ENCODE measurements at places on chromosomes 7 and 10.

GRCh38 chr7:132472463-132473120 is 103.7 kb downstream of the PLXNA4 start:
- peak; percentile 78 for DNase-seq

DNA sequence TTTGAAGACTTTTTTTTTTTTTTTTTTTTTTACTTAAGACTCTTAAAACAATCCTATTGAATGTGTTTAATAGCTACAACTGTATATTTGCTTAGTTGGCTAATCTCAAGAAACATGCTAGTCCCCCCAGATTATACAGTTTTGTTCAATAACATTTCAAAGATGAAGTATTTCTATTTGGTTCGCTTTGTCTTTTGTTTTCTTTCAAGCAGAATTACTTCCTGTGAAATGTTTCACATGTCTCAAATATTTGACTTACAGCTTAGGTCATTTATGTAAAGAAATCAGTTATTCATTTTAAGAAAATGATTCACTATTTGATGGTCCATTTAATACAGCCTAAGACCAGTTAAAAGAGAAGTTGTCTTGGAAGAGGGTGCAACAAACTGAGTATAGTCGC is 12.8 kb upstream of the LAMB1 start:
- no peak for DNase-seq

DNA sequence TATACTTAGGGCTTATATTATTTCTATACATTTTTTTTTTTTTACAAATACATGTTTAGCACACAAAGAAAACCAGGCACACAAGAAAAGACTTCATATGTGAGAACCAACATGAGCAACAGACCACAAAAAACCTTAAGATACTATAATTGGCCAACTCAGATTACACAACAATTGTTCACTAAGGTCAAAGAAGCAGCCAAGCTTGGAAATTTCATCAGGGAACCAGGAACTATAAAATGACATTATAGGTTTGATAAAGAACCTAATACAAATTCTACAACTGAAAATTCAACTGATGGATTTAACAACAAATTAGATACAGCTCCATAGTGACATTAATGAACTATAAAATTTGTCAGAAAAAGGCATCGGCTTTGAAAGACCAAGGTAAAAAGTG is 4.4 kb upstream of the LUC7L2 start:
- no peak for DNase-seq

GRCh38 chr10:110857265-110858171 is 14.2 kb upstream of the PDCD4 start:
- DNase-seq: no peak

GRCh38 chr10:114611617-114612016 is 46.5 kb downstream of the ABLIM1 start:
- DNase-seq: no peak

DNA sequence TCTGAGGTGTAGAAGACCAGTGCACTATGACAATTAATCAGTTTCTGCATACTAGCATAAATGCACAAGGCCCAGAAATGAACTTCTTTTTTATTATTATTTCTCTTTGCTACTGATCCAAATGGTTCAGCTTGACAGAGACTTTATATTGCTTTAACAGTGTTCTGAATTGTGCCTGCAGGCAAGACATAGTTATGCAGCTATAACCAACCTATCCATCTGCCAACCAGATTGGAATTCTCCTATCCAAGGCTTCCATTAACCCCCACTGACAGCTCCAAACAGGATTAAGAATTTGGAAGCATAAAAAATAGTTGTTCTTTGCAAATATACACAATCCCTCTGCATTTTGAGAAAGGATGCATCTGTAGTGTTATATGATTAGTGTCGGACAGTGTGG is 98.2 kb downstream of the BTRC start:
- DNase-seq: no peak

- DNase-seq: no peak
Measured at GRCh38 chr10:77267703-77268675, 369.6 kb downstream of the KCNMA1 start.

DNA sequence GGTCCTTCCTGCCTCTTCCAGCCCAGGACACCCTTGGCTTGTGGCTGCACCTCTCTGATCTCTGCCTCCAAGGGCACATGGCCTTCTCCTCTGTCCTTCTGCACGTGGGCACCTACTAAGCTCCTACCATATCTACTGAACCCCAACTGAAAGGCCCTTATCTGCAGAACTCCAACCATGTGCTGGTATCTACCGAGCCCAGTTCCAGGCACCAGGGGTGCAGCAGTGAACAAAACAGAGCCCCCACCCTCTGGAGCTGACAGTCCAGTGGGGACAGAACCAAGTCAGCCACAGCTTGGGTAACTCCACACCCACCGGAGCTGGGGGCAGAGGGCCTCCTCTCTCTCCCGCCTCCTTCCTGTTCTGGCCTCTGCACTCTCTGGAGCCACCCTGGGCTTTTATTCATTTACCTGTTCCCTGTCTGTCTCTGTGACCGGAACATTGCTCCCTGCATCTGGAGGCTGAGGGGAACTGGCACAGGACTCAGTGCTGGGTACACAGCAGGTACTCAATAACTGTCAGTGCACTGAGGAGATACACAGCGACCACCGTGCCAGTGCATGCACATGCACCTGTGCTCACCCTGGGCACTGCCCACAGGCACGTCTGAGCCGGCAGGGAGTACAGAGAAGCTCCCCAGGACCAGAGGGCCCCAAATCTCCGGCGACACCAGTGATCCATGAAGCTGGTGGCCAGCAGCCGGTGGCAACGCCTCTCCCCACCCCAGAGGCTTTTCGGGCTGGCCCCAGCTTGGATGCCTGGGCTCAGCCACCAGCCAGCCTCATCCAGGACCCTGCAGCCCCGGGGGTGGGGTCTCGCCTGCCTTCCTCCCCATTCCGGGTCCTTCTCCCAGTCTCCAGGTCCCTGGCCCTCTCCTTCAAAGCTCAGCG is 2.0 kb downstream of the MICALL2 start:
- no peak for DNase-seq

- DNase-seq: no peak
Measured at GRCh38 chr10:120897343-120897742, 46.2 kb downstream of the WDR11 start.

GRCh38 chr10:66744915-66745314 is 180.9 kb upstream of the LRRTM3 start:
- no peak for DNase-seq

DNA sequence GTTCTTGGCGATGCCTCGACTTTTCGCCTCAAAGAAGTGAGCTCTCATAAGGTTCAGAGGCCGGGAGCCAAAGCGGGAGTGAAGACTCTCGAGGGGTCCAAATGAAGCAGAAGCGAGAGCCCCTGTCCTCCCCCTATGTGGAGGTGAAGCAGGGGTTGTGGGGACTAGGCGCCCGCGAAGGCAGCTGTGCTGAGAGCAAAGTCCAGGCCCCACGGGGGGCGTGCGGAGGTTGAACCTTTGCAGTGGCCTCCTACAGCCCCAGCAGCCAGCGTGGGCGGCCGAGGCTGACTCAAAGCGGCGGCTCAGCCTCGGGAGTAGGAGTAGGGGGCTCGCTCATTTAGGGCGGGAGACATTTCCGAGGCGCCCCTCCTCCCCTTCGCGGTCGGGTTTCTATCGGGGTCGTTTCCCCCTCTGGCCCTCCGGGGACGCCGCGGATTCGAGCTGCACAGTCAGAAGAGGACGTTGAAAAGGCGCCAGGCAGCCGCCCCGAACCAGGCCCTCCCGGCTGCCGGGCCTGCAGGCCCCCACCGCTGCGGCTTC is 553 bp upstream of the ADD3 start:
- no peak for DNase-seq

DNA sequence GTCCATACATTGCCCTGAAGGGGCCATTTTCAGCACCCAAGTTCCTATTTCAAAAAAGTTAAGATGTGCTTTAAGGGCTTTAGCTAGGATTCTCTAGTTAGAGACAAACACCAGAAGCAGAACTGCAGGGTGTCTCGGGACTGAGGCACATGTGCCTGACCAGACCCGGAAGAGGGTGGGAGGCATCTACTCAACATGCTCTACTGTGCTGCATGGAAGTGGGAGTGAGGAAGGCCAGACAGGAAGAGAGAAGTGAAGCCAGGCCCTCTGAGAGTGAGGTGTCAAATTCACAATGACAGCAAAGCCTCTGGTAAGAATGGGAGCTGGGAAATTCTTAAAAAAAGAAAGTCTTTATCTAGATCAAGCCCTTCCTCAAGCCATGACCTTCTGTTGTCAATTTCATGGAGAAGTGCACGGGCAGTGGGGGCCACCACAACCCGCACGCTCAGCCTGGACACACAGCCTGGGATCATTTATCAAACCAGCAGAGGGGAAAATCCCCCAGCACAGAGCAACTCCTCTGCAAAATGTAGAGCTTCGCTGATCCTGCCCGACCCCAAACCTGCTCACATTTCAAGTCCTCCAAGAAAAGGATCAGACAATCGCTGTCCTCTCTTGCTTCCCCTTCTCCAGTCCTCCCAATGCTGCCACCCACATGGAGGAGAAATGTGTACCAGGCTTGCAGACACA is 38.7 kb downstream of the PLXNA4 start:
- no peak for DNase-seq

DNA sequence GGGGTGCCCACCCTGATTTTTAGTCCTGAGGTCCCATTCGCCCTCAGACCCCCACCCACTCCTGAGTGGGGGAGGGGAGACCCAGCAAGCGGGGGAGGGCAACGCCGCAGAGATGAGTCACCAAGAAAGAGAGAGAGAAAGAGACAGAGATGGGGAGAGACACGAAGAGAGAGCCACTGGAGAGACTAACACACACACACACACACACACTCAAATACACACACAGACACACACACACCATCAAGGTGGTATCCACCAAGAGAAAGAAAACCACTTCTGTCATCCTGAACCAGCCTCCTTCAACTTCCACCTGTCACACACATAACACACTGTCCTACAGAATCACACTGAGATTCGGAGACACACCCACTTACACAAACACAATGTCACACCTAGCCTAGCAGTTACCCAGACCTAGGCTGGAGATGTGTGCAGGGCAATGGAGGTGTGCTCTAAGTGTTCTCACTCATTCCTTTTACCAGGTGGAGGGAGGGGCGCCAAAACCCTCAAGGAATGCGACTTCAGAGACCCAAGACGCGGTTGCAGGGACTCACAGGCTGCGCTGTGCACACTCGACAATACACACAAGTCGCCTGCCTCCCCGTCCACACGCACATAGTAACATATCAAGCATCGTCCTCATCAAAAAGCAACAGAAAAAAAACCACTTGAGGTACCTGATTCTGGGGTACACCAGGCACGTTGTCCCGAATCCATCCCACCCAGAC is 3.9 kb upstream of the VGF start:
- DNase-seq: no peak

DNA sequence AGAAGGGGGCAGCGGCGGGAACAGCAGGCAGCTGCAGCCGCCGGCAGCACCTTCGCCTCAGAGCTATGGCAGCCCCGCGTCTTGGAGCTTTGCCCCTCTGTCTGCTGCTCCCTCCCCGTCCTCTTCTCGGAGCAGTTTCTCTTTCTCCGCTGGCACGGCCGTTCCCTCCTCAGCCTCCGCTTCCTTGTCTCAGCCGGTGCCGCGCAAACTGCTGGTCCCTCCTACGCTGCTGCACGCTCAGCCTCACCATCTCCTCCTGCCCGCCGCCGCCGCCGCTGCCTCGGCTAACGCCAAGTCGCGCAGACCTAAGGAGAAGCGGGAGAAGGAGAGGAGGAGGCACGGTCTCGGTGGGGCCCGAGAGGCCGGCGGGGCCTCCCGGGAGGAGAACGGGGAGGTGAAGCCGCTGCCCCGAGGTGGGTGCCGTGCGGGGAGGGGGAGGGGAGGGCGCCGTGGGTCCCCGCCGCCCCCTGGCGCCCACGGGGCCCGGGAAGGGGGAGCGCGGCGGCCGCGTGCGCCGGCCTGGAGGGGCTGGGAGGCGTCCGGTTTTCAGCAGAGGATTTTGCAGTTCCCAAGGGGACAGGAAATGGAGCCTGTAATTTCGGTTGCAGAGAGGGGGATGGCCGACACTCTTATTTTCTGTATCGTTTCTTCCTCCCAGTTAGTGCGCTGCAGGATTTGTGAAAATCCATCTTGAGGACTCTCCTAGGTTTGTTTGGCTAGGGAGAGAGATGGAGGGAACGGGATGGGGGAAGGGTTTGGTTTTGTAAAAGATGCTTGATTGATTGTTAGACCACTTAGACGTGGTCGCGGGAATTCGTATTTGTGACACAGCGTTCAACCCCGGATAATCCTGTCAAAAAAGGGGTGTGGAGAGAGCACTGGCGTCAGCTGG is 630 bp downstream of the RSBN1L start:
- peak; percentile 79 for DNase-seq

DNA sequence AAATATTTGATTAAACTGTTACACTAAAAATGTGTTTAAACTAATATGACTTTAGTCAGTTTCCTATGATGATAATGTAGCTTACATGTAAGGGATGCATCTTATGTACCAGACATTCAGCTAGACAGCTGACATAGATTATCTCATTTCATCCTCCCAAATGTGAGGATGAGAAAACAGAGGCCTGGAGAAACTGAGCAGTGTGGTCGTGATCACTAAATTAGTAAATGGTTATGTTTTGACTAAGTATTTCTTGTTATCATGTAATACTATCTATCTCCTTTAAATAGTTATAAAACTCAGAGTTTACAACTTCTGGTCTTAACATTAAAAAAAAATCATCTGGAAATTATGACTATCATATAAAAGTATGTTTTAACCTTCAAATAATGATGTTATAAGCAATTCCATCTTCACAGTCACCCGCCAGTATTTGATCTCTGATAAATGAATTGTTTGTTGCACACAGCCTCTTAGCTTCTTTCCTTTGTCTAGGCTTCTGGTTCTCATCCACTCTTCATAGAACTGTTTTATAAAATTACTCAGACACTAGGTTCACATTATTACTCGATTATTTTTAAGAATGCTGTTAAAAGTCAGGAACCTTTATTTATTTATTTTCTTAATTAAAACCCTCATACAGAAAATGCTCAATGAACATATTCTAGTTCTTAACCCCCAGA is 33.6 kb upstream of the HDAC9 start:
- no peak for DNase-seq

GRCh38 chr10:88680958-88681357 is 16.7 kb downstream of the LIPF start:
- DNase-seq: no peak

- DNase-seq: no peak
Measured at GRCh38 chr7:138919216-138919615, 62.0 kb downstream of the KIAA1549 start.

- DNase-seq: no peak
Measured at GRCh38 chr10:74480778-74481177, 329.8 kb downstream of the ADK start.

DNA sequence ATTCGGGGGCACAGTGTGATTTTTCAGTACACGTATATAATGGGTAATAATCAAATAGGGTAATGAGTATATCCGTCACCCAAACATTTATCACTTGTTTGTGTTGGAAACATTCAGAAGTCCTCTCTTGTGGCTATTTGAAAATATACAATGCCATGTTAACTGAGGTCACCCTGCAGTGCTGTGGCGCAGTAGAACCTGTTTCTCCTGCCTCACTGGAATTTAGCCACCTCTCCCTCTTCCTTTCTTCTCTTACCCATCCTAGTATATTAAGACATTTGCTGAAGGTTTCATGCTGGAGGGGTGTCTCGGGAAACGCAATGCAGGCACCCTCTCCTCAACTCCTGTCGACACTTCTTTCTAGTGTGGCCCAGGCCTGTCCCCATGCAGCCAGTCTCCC is 425.3 kb upstream of the MKI67 start:
- no peak for DNase-seq

All from Right ventricle myocardium superior (tissue), 1 donor.